ENCODE measurements at places on chromosomes 7 and 10.

GRCh38 chr10:6072215-6072934 is 10.2 kb upstream of the IL2RA start:
- H3K36me3 ChIP-seq: peaks cover 3% of the 10 kb centered on the region
- peak overlapping the region; percentile 99 for H3K27ac ChIP-seq
- peak overlapping the region; percentile 31 for H3K4me3 ChIP-seq
- no peak for DNase-seq

GRCh38 chr7:79064187-79064823 is 389.2 kb downstream of the MAGI2 start:
- no peak for DNase-seq
- H3K4me3 ChIP-seq: no peak overlapping the region
- no peak overlapping the region for H3K27ac ChIP-seq
- H3K27me3 ChIP-seq: no peaks in the 10 kb centered on the region
- H3K4me1 ChIP-seq: no peaks in the 10 kb centered on the region
- H3K36me3 ChIP-seq: no peaks in the 10 kb centered on the region

DNA sequence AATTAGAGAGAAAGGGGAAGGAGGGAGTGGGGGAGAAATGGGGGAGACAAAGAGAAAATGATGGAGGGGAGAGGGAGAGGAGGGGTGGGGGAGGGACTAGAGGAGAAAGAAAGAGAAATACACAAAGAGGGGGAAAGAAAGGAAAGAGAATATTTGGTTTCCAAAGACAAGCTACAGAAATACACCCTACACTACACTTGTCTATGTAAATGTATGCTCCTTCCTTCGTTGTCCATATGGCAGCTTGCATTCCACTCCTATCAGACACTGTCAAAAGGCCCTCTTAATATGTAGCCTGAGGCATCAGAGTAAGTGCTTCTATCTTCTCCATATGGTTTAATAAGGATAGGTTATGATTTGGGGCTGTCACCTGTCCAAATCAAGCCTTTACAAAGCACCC is 92.8 kb upstream of the FEZF1 start:
- H3K4me1 ChIP-seq: no peaks in the 10 kb centered on the region
- no peak overlapping the region for H3K4me3 ChIP-seq
- H3K27me3 ChIP-seq: no peaks in the 10 kb centered on the region
- H3K27ac ChIP-seq: no peak overlapping the region

DNA sequence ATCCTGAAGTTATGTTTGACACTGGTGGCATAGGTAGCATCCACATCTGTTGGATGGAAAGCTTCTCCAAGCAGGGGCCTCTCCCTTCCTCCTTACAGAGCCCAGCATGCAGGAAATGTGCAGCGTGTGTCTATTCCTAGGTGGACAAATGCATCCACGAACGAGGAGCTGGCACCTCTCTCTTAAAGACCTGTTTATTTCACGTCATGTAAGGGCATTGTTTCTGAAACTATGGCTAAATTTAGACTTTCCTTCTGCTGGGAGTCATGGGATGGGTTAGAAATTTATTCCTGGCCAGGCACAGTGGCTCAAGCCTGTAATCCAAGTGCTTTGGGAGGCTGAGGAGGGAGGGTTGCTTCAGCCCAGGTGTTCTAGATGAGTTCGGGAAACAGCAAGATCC is 208.4 kb upstream of the SVIL start:
- no peaks in the 10 kb centered on the region for H3K4me1 ChIP-seq
- no peak overlapping the region for H3K4me3 ChIP-seq
- H3K27me3 ChIP-seq: peaks cover 2% of the 10 kb centered on the region
- no peak overlapping the region for H3K27ac ChIP-seq

DNA sequence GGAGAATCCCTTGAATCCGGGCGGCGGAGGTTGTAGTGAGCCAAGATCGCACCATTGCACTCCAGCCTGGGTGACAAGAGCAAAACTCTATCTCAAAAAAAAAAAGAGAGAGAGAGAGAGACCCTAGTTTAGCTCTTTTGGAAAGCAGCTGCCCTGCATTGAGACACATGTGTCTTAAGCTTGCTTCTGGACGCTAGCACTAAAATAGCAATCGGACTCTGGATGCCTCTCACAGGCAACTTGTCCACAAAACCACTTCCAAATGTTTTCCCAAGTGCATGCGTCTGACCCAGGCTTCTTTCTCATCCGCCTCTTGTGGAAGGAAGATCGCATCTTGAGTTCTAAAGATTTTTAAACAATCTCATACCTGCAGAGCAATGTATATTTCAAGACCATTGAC is 182.7 kb downstream of the CUX1 start:
- no peaks in the 10 kb centered on the region for H3K27me3 ChIP-seq
- H3K36me3 ChIP-seq: no peaks in the 10 kb centered on the region
- H3K27ac ChIP-seq: no peak overlapping the region
- no peaks in the 10 kb centered on the region for H3K4me1 ChIP-seq

DNA sequence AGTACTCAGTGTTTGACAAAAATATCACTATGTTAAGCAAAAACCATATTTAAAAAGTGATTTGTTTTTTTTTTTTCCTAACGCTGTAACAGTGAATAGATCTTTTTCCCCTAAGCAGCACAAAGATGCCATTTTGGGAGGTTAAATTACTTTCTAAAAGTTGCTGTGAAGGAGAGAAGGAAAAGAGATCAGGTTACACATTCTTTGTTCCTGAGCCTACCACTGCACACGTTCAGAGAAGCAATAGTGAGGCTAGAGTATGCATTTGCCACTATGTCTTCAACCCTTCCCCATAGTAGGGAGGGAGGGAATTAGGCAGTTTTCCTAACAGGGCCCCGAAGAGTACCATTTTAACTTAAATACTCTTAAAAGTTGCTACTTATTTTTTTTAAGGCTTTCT is 38.9 kb downstream of the BMPR1A start:
- no peaks in the 10 kb centered on the region for H3K36me3 ChIP-seq
- H3K4me1 ChIP-seq: peaks cover 7% of the 10 kb centered on the region
- H3K27me3 ChIP-seq: no peaks in the 10 kb centered on the region
- no peak overlapping the region for H3K4me3 ChIP-seq

- H3K4me3 ChIP-seq: no peak overlapping the region
- peaks cover 23% of the 10 kb centered on the region for H3K4me1 ChIP-seq
- H3K36me3 ChIP-seq: no peaks in the 10 kb centered on the region
- H3K27me3 ChIP-seq: peaks cover 5% of the 10 kb centered on the region
- H3K27ac ChIP-seq: no peak overlapping the region
- DNase-seq: no peak
Measured at GRCh38 chr10:112330607-112331160, 43.2 kb upstream of the ACSL5 start.

DNA sequence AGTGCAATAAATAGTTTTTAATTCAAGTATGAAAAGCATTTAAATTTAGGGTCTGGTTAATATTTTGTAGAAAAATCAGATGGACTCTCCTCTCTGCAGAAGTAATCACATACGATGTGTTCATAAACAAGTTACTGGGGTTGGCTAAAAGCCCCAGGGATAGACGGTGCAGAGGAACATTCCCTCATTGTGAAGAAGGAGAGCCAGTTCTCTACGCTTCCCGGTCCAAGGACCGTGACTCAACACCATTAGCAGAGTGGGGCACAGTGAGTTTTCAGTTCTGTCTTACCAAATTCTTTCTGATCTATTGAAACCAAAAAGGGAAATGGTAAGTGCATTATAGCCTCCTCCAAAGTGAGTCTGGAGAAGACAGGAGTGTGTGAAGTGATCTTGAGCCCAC is 327.8 kb downstream of the WDR37 start:
- no peaks in the 10 kb centered on the region for H3K4me1 ChIP-seq
- no peak for DNase-seq
- no peak overlapping the region for H3K27ac ChIP-seq

- DNase-seq: no peak
- peaks cover 40% of the 10 kb centered on the region for H3K27me3 ChIP-seq
- H3K36me3 ChIP-seq: peaks cover 3% of the 10 kb centered on the region
- H3K27ac ChIP-seq: no peak overlapping the region
- peaks cover 5% of the 10 kb centered on the region for H3K4me1 ChIP-seq
Measured at GRCh38 chr7:155489158-155489840, 31.4 kb downstream of the EN2 start.

- peaks cover 93% of the 10 kb centered on the region for H3K36me3 ChIP-seq
- H3K4me1 ChIP-seq: peaks cover 58% of the 10 kb centered on the region
- H3K27ac ChIP-seq: peak overlapping the region; percentile 36
- no peaks in the 10 kb centered on the region for H3K27me3 ChIP-seq
Measured at GRCh38 chr7:143299346-143299745, 11.2 kb downstream of the CASP2 start.

DNA sequence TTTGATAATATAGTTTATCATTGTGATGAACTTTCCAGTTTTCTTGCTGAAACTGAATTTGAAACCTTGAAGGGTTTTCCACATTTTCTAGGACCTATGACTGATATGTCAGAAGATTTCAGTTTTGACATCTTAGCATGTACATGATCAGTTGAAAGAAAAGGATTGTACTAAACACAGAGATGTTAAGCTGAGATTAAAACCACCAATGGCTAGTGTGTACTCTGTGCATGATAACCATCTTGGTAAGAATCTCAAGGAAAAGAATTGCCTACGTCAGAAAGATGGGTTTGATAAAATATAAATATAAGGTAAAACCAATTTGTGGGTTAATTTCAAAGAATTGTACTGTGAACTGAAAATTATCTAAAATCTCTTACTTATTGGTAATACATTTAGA is 776.4 kb downstream of the GATA3 start:
- H3K4me1 ChIP-seq: peaks cover 40% of the 10 kb centered on the region
- H3K4me3 ChIP-seq: no peak overlapping the region
- peaks cover 6% of the 10 kb centered on the region for H3K36me3 ChIP-seq
- H3K27me3 ChIP-seq: no peaks in the 10 kb centered on the region

- H3K36me3 ChIP-seq: no peaks in the 10 kb centered on the region
- H3K4me3 ChIP-seq: no peak overlapping the region
- H3K27me3 ChIP-seq: no peaks in the 10 kb centered on the region
- no peaks in the 10 kb centered on the region for H3K4me1 ChIP-seq
Measured at GRCh38 chr10:94076325-94076841, 82.7 kb downstream of the PLCE1 start.

DNA sequence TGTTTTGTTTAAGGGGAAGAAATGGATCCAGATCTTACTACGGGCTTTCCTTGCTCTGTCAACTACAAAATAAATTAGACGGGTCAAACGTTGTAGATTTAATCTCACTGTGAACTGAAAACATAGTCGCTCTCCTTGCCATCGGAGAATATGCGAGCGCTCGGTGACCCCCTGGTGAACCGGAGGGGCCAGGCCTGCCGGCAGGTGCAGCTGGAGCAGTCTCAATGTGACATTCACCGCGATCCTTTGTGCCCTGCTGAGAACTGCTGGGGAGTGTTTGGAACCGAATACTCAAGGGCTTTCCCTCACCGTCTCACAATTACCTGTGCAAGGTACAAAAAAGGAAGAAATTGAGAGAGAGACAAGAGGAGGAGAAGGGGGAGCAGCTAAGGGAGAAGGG is 174.1 kb upstream of the GPR26 start:
- peaks cover 3% of the 10 kb centered on the region for H3K27me3 ChIP-seq
- DNase-seq: no peak
- no peak overlapping the region for H3K4me3 ChIP-seq
- no peaks in the 10 kb centered on the region for H3K36me3 ChIP-seq
- H3K4me1 ChIP-seq: no peaks in the 10 kb centered on the region

DNA sequence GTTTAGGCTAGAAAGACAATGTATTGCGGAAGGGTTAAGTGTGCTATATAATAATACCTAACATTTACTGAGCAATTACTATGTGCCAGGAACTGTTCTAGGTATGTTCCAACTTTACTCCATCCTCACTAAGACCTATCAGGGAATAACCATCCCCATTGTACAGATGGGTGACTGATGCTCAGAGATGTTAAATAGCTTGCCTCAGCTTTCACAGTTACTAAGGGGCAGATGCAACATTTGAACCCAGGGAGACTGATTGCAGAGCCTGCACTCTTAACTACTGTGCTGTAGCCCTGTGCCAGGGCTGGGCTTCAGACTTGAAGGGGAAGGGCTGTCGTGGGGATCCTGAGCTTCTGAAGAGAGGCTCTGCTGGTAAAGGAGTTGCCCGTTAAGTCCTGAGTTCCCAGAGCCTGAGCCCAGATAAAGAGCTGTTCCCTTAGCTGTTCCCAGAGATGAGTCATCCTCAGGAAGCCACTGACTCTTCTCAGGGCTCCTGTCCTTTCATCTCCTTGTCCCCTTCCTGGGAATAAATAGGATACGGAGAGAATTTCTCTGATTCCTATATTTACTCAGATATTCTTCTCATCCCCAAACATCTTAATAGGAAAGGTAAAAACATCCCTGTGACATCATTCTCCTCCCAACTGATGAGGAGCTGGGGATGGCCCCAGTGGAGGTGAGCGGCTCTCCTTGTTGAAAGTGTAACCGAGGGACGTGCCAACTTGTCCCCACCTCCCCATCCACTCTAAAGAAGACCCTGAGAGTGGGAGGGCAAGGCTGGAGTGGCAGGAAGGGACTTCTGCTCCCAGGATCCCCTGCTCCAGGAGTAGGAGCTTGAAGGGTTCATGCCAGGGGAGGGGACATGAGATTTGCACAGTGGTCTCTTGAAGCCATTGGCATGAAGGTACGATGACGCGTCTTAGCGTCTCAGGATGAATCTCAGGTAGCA is 28.0 kb upstream of the HABP2 start:
- no peaks in the 10 kb centered on the region for H3K36me3 ChIP-seq
- H3K4me1 ChIP-seq: no peaks in the 10 kb centered on the region
- DNase-seq: no peak
- H3K4me3 ChIP-seq: no peak overlapping the region
- peaks cover 4% of the 10 kb centered on the region for H3K27me3 ChIP-seq

DNA sequence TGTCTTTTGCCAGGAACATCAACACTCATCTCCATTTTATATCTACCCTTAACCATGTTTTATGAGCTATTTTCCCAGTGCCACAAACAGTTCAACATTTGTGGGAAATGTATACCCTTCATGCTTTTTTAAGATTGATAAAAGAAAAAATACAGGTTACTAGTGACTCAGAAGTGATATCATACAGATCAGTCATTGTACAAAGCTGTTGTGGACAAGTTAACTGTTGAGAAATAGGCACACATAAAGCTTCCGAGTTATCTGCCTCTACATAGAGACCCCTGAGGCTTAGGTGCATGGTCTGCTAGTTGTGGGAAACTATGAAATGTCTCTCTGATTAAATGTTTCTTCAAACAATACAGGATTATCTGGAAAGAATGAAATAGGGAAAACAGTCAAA is 96.3 kb downstream of the LSM5 start:
- H3K27ac ChIP-seq: no peak overlapping the region
- H3K4me1 ChIP-seq: no peaks in the 10 kb centered on the region
- no peaks in the 10 kb centered on the region for H3K36me3 ChIP-seq
- H3K4me3 ChIP-seq: no peak overlapping the region
- DNase-seq: no peak

GRCh38 chr10:126843299-126843934 is 61.8 kb upstream of the DOCK1 start:
- H3K27me3 ChIP-seq: no peaks in the 10 kb centered on the region
- no peak overlapping the region for H3K4me3 ChIP-seq
- H3K4me1 ChIP-seq: no peaks in the 10 kb centered on the region
- no peaks in the 10 kb centered on the region for H3K36me3 ChIP-seq
- no peak for DNase-seq
